ENCODE measurements at places on chromosomes 1 and 21.

DNA sequence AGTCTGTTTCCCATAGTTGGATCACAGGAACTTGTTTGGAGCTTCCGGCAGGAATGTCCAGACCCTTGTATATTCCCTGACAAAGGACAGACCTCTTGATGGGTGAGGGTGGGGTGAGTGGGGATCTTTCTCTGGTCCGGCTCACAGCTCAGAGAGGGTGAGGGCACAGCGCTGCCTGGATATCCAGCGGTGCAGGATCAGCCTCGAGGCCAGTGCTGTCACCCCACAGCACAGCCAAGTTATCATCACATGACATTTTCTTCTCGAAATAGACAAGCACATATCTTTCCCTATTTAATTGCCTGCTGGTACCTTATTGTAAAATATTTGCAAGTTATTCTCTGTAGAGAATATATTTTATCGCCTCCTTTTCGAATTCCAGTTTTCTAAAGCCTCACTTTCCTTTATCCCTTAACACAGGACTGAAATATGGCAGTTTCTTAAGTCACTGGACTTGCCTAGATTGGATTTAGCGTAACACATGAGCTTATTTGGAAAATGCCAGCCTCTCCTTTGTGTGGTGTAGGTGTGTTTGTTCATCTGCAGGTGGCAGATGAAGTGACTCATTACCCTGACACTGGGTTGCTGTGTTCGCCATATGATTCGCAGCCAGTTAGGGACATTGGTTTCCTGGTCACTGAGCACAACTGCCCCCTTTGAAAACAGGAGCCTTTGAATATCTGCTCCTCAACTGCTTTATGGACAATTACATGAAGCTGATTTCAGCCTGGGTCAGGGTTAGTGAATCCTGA, 21.4 kb downstream of the CLIC6 start:
- DNase-seq, result no peak

DNA sequence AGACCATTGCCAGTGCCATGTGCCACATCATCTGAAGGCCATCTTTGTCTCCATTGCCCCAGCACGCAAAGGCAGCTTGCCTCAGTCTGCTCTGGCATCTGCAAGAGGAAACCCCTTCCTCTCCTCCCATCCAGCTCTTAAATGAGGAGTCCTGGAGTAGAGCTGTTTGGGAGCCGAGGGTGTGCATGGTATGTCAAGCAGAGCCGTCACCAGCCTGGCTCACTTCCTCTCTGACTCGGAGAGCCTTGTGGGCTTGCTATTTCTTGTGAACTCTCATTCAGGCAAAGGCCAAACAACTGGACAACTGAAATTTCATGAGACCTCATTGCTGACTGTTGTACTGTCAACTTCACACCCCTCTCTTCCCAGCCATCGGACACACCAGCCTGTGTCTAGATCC, 143.9 kb downstream of the SIPA1L2 start:
- DNase-seq, result no peak

GRCh38 chr1:24276791-24277190, 42.4 kb upstream of the GRHL3 start:
- no peak for DNase-seq

DNA sequence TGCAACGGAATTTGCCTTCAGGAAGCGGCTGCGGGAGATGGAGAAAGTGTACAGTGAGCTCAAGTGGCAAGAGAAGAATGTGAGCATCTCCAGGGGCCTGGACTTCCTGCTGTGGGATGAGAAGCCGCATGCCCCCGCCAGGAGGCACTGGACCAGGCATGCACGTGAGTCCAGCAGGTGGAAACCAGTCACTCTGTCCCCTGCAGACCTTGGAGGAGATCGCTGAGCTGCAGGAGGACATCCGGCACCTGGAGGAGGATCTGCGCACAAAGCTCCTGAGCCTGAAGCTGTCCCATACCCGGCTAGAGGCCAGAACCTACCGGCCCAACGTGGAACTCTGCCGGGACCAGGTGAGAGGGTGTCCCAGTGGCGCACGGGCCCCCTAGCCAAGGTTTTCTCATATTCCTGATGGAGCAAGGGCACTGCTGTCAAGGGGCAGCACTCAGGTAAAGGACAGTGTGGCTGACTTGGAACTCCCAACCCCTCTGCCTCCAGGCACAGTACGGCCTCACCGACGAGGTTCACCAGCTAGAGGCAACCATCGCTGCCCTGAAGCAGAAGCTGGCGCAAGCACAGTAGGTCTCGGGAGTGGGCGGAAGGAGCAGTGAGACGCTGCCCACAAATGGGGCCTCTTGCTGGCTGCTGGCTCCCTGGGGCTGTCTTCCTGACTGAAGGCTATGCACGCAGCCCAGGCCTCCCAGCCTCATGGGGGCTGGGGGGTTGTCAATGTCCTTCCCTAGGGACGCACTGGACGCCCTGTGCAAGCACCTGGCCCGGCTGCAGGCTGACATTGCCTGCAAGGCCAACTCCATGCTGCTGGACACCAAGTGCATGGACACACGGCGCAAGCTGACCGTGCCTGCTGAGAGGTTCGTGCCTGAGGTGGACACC, 1.2 kb upstream of the ADPRS start:
- no peak for DNase-seq

DNA sequence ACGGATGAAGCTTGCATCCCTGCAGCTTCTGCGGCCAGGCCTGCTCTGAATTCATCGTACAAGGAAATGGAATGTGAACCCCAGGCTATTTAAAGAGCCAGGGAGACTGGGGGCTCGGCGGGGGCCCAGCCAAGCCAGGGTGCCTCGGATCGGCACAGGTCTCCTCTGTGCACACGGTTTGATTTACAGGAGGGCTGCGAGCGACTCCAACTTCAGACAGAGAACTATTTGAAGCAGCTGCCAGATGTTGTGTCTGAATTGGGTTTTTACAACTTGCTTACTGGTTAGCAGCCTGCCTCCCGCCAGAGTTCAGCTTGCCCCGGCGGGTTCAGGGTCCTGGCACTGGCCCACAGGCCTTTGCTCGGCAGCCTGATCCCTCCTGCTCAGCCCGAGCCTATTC, 83.2 kb downstream of the SPSB1 start:
- no peak for DNase-seq

DNA sequence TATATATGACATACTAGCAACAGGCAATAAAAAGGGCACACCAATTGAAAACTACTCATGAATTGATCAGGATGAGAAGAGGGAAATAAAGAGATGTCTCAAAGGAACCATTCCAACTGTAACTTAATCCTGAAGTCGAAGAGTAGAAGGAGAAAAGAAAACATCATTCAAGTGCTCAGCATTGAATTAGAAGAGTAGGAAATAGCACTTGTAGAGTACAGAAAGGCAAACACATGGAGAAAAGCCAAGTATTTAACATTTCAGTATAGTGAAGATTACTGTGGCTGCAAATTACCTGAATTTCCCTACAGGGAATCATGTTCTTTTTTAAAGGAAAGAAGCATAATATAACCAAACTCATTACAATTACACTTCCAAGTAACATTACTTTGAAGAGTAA, 205.0 kb downstream of the KCTD3 start:
- DNase-seq, result no peak

DNA sequence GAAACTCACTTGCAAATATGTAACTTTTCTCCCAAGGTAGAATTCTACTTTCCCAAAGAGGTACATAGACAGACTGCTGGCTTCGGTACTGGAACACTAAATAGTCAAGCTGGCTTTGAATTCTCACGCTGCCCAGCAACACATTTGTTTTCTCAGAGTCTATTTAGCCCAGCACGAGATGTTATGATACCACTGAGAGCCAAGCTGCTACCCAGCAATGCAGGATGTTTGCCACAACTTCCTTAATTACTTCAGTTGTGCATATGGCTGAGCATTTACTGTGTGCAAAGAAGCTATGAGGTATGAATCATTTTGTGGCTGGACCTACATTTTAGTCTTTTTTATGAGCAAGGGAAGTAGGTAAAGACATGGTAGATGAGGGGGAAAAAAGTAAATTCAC, 793.2 kb downstream of the PLA2G4A start:
- DNase-seq, result no peak

DNA sequence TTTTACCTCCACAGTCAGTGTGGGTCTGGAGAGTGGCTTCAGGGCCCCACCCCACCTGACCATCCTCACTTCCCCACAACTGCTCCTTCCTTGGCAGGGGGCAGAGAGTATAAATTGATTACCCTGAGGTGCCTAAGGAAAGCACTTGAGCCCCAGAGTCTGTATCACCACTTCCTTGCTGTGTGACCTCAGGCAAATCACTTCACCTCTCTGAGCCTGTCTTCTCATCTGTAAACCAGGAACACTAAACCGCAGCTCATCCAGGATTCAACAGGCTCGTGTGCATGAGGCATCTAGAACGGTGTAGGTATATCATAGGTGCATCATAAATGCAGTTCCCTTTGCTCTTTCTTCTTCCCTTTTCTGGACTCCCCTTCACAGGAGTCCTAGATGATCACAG, 43.4 kb downstream of the GRIK3 start:
- no peak for DNase-seq

DNA sequence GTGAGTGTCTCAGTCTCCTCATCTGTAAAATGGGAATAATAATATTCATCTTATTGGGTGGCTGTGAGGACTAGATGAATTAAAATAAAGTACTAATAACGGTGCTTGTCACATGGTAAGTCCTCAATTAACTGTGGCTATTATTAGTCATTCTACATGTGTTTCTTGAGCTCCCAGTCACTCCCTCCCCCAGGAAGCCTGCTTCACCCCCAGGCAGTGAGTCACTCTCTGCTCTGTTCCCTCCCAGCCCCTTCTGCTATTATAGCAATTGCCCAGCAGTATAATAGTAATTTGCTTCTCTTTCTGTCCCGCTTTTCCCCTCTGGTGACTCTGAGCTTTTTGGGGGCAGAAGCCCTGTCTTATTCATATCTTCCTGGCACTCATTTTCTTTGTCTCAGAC, 102.0 kb downstream of the BEND5 start:
- no peak for DNase-seq

DNA sequence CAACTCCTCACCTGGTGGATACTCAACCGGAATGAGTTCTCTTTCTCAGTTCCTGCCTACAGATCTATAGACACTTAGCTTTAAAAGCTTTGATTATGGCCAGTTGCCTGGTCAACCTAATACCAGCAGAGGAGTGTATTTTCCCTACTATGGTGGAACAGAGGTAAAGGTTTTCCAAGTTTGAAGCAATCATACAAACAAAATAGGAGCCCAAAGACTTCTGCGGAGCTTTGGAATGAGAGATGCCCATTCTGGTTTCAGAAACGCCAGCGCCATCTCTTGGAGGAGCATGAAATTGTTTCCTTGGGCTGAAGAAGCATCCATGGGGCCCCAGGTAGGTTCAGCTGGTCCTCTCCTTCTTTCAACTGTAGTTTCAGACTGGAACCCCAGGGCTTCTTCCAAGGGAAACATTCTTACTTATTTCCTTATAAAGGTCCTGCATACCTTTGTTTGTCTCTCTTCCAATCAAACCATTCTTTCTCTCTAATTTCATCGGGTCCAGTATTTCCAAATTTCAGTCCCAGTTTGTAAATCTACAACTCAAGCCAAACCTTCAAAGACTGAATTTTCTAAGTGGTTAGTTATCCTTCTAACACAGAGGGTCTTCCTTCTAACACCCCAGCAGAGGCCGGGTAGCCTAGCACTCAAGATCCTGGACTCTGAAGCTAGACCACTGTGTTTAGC, 95.9 kb downstream of the KCNJ15 start:
- no peak for DNase-seq

- no peak for DNase-seq
Measured at GRCh38 chr1:93288558-93288957, 57.1 kb upstream of the DR1 start.

DNA sequence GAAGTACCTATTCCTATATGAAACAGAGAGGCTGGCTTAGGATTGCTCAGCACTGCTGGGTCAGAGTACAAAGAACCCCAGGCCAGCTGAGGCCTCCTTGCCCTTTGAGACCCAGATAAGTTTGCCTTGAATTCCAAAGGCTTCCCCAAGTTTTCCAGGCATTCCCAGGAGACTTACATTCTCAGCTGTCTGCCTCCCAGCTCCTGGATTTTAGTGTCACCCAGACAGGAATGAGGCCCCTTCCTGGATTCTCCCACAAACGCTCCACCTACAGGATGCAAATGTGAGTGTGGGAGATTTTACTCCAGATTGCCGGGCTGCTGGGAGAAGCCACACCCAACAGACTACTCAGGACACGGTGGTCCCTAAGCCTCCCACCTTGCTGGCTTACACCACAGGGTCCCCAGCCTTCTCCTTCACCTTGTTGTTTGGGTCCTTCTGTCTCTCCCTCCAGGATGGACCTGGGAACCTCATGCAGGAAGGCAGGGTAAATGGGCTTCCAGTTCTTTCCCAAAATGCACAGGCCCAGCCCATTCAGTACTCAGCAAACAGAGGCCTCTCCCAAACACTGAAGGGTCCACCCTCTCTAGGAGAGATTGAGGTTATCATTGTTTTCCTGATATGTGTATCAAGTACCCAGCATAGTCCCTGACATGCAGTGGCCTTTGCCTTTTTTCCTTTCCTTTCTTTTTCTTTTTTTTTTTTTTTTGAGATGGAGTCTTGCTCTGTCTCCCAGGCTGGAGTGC, 10.6 kb downstream of the RHBG start:
- no peak for DNase-seq

- no peak for DNase-seq
Measured at GRCh38 chr1:228721407-228721806, 13.9 kb upstream of the RHOU start.
